Mesenchymal stem cell (in vitro differentiated cells and primary cell): ENCODE measurements at places on chromosomes 12 and 14.

DNA sequence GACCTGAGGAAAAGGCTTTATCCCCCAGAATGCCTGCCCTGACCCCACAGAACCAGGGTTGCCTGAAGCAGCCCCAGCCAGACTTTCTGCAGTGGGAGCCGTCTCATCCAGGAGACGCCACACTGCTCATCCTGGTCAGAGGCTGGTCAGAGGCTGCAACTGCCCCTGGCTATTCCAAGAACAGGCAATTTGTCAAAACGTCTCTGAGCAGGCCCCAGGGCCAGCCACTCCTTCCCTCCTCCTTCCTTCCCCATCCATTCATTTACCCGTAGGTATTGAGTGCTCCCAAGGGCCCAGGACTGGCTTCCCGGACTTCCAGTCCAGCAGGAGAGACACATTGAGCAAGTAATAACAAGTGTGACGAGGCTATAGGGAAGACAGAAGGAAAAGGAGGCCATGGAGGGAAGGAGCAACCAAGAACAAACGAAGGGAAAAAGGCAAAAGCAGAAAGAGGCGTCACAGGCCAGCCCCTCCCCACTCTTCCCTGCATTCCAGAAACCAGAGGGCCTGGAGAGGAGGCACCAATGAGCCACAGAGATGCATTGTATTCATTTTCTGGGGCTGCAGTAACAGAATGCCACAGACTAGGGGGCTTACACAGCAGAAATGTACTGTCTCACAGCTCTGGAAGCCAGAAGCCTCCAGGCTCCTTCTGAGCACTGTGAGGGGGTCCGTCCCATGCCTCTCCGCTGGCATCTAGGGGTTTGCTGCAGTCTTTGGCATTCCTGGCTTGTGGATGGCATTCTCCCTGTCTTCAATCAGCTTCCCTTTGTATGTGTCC, 21.0 kb upstream of the CD9 start:
- DNase-seq: peak; percentile 86

DNA sequence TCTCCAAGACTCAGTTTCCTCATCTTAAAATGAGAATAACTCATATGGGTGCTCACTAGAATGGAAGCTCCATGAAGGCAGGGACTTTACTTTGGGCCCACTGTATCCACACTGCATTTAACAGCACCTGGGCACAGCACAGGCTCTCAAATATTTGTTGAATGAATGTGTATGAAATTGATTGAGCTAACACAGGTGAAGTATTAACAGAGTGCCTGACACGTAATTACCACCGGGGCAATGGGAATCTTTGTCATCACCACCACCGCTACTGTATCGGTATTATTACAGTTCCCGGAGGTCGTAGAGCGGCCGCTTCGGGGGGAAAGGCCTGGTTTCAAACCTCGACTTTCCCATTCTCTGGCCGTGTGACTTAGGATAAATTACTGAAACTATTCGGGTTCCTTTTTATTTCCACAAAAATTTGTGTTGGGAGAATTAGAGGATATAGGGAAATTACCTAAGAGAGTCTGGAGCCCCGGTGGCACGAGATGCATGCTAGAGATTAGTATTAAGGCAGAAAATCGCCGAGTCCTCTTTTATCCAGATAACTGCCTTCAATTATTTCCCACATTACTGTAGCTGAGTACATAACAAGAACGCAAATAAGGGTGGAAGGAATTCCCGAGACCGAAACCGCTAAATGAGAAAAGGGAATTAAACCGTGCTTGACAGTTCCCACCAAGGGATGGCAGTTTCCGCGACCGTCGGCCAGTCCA, 1.0 kb upstream of the RIC8B start:
- no peak for DNase-seq

DNA sequence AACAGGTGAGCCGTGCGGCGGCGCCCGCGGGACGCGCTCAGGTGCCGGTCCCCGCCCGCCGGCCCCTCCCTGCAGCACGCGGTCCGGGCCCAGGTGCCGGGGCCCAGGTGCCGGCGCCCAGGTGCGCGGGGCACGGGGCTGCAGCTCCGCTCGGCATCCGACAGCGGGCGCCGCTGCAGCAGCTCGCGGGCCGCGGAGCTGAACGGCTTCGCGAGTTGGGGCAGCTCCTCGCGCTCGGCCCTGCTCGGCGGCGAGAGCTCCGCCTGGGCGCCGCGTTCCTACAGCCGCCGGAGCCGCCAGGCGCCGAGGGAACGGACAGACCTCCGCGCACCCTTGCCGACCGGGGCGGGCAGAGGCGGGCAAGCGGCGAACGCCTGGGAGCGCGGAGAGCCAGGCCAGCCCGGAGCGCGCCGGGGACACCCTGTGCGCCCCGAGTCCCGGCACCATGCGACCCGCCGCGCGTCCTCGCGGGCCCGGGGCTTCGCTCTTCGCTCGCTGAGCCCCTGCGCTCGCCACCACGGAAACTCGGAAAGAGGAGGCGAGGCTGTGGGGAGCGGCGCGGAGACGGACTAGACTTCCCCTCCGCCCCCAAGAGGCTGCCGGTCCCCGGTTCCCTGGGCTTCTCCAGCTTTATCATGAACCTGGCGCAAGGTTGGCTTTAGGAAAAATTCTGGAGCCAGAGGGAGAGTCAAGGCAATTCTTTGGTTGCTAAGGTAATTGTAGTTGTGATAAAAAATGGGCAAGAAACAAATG, at the start of gene RGS6:
TSS of gene RGS6 (plus strand) at position 201 of the 753 bp plus-strand sequence.
- no peak for DNase-seq

GRCh38 chr12:55955344-55955743, 10.5 kb downstream of the PMEL start:
- no peak for DNase-seq

DNA sequence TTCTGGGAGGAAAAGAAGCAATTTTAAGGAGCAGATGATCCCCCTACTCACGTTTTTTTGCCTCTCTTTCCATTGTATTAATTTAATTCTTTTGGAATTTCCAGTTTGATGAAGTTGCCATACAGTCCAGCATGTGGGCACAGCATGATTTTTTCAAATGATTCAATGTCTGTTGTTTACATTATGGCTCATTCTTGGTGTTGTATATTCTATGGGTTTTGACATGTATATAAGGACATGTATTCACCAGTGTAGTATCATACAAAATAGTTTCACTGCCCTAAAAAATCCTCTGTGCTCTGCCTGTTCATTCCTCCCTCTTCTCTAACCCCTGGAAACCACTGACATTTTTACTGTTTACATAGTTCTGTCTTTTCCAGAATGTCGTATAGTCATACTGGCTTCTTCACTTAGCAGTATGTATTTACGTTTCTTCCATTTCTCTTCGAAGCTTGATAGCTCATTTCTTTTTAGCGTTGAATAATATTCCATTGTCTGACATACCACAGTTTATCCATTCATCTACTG, 13.3 kb upstream of the KLHDC2 start:
- DNase-seq: no peak

- no peak for DNase-seq
These were observed 251.7 kb upstream of the NOVA1 start for GRCh38 chr14:26849514-26849913.

DNA sequence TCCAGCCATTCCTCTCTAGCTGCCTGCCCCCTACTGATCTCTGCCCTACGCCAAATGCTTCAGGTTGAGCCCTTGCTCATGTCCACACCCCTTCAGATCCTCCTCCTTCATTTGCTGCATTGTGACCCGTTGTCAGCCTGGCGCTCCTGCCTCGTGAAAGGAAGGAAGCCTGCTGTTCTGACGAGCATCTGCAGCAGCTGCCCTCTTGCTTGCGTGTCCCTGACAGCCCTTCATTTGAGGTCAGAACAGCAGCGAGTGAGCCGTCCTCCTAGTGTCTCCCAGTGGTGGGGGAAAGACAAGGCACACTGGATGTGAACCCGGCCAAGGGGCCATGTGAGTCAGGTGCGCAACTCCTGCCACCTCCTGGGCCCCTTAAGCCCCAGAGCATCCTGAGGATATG, 3.0 kb upstream of the PIANP start:
- peak; percentile 56 for DNase-seq

DNA sequence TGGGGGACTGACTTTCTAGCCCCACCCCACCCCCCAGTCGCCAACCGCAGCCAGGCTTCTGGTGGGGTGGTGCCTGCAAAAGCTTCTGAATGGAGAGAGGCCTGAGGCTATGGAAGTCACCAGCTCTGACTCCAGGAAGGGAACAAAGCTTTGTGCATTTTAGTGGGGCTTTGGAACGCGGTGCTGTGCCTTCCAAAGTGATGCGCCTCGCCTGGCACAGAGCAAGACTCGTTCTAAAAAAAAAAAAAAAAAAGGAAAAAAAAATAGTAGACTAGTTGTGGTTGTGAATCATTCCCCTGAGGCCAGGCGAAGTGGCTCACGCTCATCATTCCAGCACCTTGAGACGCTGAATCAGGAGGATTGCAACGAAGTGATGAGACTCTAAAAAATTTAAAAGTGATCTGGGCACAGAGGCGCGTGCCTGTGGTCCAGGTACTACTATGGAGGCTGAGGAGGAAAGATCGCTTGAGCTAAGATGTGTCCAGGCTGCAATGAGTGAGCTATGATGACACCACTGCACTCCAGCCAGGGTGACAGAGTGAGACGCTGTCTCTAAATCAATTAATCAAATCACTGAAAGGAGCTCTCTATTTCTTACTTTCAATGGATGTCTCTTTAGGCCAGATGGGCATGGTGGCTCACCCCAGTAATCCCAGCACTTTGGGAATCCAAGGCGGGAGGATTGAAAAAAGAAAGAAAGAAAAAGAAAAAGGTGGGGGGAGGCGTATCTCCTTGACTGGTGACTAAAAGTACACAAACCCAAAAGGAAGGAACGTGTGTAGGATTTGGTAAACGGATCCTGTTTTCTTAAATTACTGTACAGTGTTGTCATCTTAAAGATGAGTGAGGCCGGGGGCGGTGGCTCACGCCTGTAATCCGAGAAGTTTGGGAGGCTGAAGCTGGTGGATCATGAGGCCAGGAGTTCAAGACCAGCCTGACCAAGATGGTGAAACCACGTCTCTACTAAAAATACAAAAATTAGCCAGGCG, 259.6 kb upstream of the ALG10B start:
- no peak for DNase-seq

DNA sequence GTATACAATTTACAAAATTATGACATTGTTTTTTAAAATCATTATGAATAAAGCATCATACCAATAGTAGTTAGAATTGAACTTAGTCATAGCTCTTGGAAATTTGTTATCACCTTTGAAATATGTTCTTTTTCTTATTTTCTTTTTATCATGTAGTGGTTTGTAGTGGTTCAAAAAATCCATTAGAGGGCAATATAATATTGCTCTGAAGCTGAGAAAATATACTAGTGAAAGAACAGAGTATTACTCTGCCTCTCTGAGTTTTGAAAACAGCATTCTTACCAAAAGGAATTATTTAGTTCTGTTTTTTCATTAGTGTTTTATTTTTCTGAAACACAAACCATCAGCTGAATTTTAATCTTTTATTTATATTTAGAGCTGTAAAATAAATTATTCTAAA, 76.2 kb downstream of the PDZRN4 start:
- DNase-seq: no peak

GRCh38 chr12:62732861-62733427, 202.0 kb downstream of the PPM1H start:
- DNase-seq: peak; percentile 80

GRCh38 chr12:46804054-46804453, 21.7 kb downstream of the SLC38A4 start:
- no peak for DNase-seq

DNA sequence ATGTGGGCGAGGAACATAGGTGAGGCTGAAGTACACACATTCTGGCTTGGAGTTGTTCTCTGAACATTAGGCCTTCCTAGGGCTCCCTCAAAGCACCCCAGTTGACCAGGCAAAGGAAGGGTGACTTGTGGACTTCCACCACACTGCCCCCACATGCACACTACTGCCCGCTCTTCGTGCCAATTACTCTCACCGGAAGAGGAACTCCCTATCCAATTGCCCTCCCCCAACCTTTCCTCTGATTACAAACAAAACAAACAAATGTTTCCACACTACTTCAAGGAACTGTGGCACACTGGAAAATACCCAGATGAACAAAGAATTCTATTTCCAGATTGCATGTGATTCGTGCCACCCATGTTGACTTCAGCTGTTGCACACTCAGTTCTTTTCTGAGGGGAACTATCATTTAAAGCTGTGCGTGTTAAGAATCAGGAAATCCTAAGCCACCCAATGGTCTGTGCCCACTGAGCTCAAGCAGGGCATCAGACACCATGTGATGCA, 139.3 kb downstream of the SSPN start:
- DNase-seq: no peak

- DNase-seq: no peak
These were observed 21.0 kb upstream of the RIC8B start for GRCh38 chr12:106753526-106753925.

- DNase-seq: no peak
These were observed 384.6 kb downstream of the APAF1 start for GRCh38 chr12:99029511-99030271.

GRCh38 chr12:89040146-89040964, 311.9 kb downstream of the DUSP6 start:
- no peak for DNase-seq

- no peak for DNase-seq
These were observed 18.7 kb downstream of the SART3 start for GRCh38 chr12:108542320-108542719.

DNA sequence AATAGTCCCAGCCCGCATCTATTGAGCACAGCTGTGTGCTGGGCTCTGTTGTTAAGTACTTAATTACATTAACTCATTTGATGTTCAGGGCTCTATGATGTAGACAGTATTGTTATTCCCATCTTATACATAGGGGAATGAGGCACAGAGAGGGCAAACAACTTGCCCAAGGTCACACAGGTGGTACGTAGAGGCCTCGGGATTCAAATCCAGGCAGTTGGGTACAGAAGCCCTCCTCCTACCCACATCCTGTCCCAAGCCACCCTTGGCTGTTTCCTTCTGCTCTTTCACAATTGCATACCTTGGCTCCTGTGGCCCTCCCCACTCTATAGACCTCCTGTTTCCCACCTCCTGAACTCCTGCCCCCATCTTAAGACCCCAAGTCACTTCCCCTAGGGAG, 10.0 kb upstream of the GPR68 start:
- DNase-seq: no peak

DNA sequence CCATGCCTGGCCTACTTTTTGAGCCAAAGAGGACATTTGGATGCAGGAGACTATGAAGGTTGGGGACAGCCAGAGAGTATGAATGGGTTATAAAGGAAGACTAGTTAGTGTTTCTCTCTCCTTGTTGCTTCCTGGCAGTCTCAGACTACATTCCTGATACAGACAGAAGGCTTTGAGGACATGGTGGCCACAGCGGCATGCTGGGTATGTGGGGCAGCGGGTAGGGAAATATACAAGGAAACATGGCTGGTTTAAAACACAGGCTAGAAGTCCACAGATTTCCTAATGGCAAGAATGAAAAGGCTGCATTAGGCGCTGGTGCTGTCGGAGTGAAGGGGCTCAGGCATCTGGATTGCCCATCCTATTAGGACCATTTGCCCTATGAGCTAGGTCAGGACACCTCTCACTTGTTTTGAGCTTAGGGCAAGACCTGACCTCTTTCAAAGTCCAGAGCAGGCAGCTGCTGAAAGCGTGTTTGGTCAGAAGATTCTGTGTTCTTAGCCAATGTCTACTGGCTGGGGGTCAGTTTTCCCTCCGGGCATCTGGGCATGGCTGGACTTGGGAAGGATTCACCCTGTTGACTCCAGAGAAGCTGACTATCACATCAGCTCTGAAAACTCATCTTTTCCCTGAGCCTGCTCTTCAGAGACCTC, 20.1 kb upstream of the FBXO21 start:
- no peak for DNase-seq
